Lower lobe of right lung (tissue), 2 donors: ENCODE measurements at places on chromosomes 11 and 22.

DNA sequence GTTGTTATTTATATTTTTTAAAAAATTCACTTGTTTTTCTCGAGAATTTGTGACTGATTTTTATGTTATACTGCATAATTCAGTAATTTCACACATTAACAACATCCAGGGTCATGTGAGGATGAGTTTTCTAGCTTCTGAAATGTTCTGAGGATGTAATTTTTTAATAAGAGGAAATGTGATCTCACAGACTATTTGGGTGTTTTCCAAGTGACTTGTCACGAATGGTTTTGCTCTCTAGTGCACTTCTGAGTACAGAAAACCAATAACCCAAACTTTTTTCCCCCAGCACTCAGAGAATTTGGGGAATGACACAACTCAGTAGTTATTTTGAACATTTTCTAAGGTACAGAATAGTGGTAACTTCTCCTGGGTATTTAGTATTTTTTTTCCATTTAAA lies 821.1 kb upstream of the ARHGAP42 start:
- no peak for DNase-seq

- DNase-seq = no peak
Observed at GRCh38 chr11:36619502-36619901, 21.5 kb upstream of the RAG2 start.

GRCh38 chr11:65420979-65421793 lies 1.4 kb upstream of the NEAT1 start:
- peak; percentile 95 for DNase-seq

DNA sequence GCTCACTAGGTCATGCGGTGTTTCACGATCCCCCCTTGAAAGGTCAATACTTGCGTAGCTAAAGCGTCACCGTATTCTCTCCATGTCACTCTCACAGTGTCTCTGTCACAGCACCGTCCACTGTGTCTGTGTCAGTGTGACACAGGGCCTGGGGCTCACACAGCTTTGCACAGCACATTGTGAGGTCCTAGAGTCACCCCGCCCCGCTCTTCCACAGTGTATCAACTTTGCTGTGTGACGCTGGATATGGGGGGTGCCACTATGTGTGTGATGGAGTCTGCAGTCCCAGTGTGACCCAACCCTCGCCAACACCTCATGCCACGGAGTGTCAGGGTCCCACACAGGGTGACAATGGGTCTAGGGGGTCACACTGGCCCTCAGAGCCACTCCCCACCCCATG lies 583 bp downstream of the P4HA3 start:
- DNase-seq = no peak

GRCh38 chr11:76397383-76397782 lies 16.3 kb downstream of the GVQW3 start:
- no peak for DNase-seq

GRCh38 chr11:76984743-76985142 lies 49.5 kb upstream of the B3GNT6 start:
- no peak for DNase-seq

DNA sequence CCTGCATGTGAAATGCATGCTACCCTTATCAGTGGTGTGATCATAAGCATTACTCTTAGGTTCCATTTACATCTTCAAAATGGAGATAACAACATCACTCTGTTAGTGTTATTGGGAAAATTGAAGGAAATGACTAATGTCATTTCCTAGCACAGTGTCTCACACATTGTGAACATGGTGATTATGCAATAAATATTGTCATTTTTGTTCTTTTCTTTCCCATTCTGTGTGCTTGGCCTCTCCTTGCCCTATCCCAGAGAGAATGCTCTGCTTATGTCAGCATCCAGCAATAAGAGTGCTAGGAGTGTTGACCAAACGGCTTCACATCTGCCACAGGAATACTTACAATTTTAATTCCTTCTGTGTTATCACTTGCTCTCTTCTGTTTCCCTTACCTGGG lies 1024.1 kb upstream of the CCDC90B start:
- no peak for DNase-seq

GRCh38 chr11:45449036-45449601 lies 163.0 kb upstream of the SYT13 start:
- no peak for DNase-seq

DNA sequence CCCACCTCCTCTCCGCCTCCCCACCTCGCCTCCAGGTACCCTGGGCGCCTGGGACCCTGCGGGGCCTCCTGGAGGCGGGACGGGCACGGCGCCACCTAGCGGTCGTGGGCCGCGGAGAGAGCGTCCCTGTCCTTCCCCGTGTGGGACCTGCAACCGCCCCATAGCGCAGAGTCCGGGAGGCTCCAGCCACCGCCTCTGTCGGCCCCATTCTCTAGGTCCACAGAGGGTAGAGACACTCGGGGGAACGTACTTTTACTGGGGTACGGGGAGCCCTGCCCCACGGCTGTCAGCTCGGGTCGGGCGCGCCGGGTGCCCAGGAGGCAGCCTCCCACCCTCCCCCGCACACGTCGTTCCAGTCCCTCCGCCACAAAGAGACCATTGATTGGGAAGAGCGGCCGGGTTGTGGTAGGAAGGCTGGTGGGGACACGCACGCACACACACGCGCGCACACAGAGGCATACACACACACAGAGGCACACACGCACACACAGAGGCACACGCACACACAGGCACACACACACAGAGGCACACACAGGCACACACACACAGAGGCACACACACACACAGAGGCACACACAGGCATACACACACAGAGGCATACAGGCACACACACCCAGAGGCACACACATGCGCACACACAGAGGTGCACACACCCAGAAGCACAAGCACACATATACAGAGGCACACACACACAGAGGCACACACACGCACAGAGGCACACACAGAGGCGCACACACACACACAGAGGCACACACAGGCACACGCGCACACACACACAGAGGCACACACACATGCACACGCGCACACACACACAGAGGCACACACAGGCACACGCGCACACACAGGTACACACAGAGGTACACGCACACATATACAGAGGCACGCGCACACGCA lies 12.6 kb upstream of the NECTIN1 start:
- peak; percentile 74 for DNase-seq

- no peak for DNase-seq
Observed at GRCh38 chr22:22989856-22990255, 80.5 kb upstream of the GNAZ start.

DNA sequence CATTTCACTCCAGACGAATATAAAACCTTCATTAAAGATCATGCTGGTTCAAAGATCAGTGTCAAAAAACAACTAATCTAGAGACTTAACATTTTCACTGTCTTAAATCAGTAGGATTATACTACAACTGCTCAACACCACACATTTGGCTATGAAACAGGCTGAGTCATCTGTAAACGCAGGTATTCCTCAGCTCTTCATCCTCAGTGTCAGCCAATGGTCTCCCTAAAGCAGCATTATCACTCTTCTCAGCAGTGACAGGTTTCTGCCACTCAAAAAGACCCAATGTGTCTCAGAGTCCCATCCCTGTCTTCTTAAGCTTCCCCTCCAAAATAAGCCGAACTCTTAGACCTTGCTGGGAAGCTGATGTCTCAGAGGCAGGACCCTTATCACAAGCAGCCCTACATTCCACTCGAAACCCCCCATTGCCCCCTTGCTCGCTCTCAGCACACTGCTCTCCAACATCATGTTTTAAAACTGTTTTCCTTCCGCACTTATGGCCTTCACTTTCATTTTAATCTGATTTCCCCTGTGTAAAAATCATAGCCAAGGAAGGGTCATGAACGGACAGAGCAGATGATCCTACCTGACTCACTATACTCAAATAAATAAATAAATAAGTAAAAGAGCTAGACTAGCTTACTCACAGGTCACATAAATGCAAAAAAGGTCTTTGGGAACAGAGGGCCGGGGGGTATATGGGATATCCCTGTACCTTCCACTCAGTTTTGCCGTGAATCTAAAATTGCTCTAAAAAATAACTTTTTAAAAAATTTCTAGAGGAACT lies 23.0 kb downstream of the CDON start:
- no peak for DNase-seq

DNA sequence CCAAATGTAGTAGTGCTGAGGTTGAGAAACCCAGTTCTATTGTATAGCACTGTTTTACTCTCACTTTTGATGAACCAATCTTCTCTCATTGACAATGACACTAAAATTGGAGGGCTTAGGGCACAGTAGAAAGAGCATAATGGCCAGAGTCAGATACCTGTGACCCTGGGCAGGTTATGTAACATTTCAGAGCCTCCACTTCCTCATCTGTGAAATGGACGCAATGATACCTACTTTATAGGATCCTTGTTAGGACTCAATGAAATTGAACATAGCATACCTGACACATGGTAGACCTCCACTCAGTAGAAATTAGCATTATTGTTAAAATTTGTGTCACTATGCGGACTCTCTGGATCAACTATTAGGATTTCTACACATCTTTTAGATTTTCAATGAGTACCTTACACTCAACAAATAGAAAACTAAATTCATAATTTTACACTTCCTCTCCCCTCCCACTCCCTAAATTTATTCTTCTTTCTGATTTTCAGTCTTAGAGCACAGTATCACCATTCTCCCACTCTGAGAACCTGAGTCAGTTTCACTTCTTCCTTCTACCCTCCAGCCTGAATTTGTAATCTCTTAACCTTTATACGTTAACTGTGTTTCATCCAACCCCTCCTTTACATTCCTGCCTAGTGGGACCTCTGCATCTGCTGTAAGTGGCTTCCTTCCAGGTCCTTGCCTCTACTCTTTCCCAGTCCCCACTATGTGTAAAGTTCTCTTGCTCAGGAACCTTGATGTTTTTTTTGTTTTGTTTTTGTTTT lies 78.3 kb downstream of the MICAL2 start:
- DNase-seq = no peak

- no peak for DNase-seq
Observed at GRCh38 chr11:78535920-78536319, 38.7 kb downstream of the NARS2 start.

- DNase-seq = no peak
Observed at GRCh38 chr11:34846467-34846866, 69.7 kb downstream of the APIP start.

- no peak for DNase-seq
Observed at GRCh38 chr22:20164863-20165262, 14.0 kb upstream of the CCDC188 start.

DNA sequence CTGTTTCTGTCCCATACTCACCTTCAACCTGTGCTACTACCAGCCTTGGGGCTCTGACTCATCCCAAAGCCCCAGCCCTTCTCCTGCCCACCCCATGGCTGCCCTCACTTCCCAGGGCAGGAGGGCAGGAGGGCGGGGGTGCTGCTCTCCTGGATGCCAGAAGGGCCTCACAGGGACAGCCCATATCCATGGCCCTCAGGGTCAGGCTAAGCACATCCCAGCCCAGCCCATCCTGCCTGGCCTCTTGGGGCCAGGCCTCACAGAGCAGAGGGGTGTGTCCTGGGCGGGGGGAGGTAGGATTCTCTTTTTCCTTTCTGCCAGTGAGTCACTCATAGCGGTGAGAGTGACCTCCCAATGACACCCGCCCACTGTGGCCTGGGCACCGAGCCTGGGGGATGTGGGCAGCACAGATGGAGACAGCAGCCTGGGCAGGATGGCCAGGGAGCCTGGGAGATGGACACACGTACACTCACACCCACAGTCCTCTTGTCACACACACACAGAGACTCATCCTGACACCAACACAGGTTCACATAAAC lies 2.4 kb downstream of the LTBP3 start:
- no peak for DNase-seq

GRCh38 chr11:9703280-9703679 lies 39.4 kb downstream of the SWAP70 start:
- no peak for DNase-seq

DNA sequence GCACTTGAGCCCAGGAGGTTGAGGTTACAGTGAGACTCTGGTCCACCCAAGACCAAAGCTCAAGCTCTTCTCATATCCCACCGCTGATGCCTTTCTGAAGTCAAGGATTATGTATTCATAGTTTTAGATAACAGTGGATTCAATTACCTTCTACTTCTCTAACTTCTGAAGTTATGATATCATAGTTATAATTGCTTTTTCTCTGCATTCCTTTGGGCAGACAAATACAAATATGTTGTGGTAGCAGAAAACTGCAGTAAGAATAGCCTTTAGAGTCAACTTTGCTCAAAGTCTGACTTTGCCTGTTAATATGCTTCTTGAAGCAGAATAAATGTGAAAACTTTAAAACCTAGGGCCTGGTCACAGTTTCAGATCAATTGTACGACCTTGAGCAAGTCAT lies 94.4 kb downstream of the LUZP2 start:
- no peak for DNase-seq

DNA sequence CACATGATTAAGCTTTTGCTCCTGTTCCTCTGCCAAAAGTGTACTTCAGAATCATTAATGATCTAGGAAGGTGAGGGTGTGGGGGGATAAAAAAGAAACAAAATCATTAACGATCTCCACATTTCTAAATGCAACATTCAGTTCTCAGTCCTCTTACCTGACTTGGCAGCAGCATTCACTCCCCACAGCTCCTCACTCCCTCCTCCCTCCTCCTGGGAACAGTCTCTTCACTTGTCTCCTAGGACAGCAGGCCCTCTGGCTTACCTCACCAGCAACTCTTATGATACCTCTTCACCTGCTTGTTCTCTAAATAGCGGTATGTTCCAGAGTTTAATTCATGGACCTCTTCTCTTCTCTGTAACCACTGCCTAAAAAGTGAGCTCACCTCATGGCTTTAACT lies 56.5 kb upstream of the APOA1 start:
- no peak for DNase-seq

DNA sequence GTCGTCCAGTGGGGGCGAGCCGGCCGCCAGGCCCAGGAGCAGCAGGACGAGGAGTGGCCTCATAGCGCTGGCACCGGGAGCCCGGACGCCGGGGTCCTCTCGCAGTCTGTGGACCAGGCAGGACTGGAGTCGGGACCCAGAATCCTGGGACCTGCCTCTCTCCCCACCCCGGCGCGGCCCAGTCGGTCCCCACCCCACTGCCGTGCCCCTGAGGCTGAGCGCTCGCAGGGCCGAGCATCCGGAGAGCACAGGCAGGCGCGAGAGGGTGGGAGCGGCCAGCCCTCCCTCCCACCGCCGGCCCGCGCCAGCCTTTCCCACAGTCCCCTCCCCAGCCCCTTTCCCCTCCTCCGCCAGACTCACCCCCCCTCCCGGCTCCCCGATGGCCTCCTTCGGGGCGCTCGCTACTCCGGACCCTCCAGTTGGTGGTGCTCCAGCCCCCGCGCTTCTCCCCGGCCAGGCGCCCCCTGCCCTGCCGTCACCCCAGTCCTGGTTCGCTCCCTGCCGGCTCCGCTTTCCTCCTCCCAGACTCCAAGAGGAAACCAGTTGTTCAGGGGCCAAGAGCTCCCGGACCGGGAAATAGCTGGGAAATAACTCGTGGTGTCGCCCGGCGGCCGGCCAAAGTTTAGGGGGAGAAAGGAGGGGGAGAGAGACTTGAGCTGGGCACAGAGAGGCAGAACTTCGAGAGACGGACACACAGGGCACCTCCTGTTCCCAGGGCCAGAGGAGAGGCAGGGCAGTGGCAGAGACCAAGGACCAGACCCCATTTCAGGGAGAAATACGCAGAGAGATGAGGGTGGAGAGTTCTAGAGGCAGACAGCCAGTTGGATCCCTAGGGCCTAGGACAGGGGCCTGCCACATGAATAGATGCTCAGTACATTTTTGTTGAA lies at the start of gene C1QTNF5:
Gene C1QTNF5 (minus strand): TSS at position 549 of the 887 bp plus-strand sequence. CDS start 486 bp downstream, at position 63.
- DNase-seq = peak; percentile 77
